Stimulated activated CD4-positive, alpha-beta T cell treated with anti-CD3 and anti-CD28 coated beads, Interleukin-15, amount 100 ng/mL, for 48 hours (primary cell): ENCODE measurements at places on chromosomes 13 and 19.

DNA sequence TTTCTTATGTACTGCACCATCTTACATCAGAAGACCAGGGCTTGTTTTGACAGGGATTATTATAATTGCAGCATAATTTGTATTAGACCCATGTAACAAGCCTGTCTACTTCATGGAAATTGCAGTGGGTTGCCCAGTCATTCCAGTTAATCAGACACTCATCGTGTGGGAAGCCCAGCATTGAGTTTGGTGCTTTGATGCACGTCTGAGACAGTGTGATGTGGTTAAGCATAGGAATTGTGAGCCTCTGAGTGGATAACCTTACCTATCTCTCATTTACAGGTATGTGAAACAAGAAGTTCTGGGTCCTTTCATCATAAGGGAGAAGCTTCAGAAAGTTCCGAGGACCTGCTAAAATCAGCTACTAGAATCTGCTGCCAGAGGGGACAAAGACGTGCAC, 12.8 kb downstream of the RGCC start:
- no peak for DNase-seq

DNA sequence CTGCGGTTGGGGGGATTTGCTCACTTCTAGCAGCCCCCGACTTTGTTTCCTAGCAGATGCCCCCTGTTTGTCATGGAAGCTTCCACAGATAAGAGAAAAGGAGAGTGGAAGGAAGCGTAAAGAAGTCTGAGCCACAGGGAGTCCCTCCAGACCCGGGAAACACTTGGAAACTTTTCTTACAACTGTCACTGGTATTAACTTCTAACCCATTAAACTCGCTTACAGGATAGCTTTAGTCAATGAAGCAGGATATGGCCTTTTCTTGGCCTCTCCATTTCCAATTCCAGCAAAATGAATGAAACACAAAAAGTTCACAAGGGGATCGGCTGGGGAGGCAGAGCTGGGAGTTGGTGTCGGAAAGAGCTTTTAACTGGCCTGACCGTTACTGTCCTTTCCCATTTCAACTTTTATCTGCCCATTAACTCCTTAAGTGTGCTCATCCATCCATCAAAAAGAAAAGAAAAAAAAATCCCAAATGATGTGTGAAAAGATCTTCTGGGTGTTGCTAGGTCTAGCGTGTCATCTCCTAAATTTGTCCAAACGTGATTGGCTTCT, 231.9 kb upstream of the ARGLU1 start:
- DNase-seq: no peak

DNA sequence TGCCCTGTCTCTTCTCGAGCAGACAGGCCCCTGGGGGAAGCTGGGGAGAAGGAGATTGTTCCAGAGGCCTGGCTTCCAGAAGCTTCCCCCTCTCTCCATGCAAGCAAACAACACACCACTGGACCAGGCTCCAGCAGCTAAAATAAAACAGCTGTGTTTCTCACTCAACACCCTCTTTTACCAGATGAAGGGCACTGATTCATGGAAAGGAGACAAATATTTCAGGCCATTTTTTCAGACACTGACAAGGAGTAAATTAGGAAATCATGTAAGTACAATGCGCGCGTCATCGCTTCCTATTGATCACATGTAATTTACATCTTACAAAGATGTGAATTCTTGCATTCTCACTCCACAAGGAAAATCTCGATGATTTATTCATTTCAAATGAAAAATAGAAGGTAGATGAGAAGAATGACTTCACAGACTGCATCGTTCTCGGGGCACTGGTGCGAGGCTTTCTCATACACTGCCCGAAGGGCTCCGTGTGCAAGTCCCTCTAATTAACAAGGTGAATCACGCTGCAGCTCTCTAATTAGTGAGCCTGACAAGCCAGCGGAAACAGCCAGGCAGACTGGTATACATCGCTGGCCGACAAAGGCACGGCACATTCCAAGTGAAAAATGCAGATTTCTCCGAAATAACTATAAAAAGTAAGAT, 153.6 kb downstream of the KCTD15 start:
- DNase-seq: no peak

DNA sequence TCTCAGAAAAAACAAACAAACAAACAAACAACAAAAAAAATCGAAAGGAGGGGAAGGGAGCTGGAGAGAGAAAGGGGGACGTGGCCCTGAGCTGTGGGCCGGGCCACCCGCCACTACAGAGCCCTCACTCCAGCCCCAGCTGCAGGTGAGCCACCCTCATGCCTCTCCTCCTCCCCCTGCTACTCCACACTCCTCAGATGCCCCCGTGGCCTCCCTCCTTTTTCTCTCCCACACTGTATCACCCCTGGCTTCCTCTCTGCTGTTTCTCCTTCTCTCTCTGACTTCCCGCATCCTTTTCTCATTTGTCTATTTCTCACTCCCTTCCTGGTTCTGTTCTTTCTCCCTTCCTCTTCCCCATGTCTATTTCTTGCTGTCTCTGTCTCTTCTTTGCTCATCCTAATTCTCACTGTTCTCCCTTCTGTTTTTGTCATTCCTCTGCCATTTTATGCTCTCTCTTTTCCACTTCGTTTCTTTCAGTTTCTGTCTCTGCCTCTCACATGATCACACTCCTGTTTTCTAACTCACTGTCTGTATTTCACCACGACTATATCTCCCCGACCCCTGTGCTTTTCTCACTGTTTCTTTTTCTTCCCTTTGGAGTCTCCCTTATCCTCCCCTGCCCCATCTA, 2.7 kb downstream of the KLK2 start:
- no peak for DNase-seq

DNA sequence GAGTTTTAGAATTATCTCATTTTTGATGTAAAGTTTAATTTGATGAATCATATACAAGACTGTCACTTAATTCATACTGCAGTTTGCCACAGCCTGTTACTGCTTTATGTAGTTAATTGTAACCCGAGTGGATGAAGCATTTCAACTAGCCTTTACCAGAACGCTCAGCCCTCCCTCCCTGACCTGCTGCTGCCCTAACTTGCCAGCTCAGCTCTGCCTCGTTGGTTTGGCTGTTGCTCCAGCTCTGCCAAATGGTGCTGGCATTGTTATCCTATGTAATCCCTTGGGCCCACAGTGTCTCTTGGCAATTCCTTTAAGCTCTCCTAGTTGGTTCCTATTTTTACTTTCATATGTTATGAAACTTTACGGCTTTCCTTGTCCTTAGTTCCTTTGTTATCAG, 113.3 kb downstream of the LMO7 start:
- no peak for DNase-seq

- DNase-seq: no peak
Observed at GRCh38 chr13:113889467-113889866, 25.6 kb upstream of the GAS6 start.

DNA sequence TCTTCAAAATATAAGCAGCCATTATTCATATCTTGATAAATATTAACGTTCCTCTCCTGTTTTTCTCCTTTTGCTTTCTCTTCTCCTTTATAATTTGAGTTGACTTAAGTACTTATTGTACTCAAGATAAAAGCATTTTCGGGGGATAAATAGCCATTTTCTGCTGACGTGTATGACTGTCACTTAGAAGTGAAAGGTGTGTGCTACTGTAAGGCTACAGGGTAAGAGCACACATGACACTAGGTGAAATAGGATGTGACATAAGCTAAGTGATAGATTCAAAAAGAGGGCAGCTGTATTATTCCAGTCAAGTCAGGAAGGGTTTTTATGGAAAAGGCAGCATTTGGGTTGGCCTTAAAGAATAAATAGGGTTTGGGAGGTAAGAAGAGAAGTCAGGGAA, 128.5 kb downstream of the GPC6 start:
- no peak for DNase-seq

DNA sequence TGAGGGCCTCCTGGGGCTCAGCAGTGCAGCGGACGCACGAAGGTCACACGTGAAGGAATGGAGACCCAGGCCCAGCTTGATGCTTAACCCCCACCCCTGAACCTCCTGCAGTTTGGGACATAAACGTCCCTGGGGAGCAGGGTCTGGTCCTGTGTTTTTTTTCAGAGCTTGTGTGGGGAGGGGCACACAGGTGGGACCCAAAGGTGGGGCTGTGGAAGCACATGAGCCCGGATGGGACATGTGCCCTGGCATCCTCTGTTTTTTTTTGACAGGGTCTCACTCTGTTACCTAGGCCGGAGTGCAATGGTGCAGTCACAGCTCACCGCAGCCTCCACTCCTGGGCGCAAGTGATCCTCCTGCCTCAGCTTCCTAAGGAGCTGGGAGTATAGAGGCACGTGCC, 20.5 kb downstream of the UBXN6 start:
- DNase-seq: no peak

GRCh38 chr19:13401388-13401787, 104.9 kb downstream of the CACNA1A start:
- DNase-seq: no peak

GRCh38 chr19:42290136-42290522, 11.8 kb upstream of the PRR19 start:
- no peak for DNase-seq

DNA sequence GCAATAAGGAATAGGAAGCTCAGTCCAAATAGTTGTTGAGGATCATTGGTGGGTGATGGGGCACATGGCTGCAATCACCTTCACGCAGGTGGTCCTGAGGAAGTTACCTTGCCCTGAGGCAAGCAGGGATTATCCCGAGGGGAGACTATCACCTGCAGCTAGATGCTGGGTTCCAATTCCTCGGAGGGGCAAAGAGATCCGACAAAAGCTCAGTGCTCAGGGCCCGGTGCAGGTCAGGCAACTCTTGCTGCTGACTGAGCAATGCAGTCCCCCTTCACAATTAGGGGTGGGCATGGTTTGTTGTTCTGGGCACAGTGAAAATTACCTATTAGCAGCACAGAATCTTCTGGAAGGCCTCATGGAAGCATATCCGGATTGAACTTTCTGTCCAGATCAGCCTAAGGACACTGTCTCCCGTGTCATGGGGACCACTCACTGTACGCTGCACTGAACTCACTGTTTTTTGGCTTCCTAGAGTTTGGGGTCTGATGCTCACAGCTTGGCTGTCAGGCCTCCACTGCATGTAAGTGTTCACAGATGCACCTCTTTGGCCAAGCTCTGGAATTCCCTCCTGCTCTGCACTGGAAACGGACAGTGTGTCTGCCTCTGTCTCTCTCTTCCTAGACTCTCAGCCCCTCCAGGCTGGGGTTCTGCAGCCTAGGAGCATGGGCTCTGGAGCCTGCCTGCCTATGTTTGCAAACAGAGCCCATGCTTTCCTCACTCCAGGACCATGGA, 372.7 kb downstream of the ZNF536 start:
- DNase-seq: no peak

DNA sequence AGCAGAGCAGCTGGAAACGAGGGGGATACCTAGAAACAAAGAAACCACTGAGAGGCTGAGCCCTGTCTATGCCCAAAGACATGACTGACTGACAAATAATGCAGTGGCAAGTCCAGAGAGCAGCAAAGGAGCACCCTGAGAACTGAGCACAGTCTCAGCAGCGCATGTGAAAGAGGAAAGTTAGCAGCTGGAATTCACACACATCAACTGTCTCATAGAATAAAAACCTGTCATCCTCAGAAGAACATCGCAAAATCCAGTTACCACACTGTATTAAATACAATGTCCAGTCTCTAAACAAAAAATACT, 24.1 kb upstream of the DLEU7 start:
- no peak for DNase-seq

- DNase-seq: no peak
Observed at GRCh38 chr13:109818886-109819285, 32.5 kb upstream of the IRS2 start.

GRCh38 chr19:4586691-4587090, 27.2 kb upstream of the SEMA6B start:
- no peak for DNase-seq

- no peak for DNase-seq
Observed at GRCh38 chr13:41394166-41394565, 63.2 kb upstream of the RGCC start.

DNA sequence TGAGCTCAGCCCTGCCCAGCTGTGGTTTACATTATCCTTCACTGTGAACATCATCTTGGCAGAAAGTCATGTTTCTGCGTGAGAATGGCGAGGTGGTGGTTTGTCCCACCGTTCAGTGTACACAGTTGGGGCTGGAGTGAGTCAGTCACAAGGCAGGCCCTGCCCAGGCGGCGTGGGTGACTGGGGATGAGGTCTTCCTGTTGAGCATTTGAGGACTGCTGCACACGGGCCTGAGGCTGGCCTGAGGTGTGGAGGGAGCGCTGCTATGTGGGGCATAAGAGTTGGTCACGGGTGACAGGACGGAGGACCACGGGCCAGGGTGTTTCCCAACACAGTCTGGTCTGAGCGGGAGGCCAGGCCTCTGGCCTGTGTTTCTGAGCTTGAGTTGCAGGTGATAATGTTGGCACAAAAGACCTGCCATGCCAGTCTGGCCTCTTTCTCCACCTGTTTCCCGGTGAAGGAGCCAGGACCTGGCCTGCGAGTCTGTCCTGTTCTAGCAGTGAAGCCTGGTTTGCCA, 13.4 kb upstream of the C19orf33 start:
- DNase-seq: no peak

DNA sequence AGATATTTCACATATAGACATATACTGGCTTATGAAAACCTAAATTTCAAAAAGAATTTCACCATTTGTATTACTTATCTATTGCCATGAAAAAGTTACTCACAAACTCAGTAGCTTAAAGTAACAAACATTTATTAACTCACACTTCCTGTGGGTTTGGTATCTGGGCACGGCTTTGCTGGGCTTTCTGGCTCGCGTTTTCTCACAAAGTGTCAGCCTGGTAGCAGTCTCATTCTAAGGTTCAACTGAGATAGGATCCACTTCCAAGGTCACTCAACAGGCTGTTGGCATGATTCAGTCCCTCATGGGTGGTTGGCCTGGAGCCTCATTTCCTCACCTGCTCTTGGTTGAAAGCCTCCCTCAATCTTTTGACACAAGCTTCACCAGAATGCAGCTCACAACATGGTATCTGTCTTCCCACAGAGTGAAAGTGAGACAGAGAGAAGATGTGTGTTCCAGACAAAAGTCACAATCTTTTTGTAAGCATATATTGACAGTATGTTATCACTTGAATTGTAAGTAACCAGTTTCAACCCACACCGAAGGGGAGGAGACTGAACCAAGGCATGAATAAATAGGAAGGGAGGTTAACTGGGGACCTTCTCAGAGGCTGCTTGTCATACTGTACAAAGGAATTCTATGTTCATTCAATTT, 1065.8 kb upstream of the SPRY2 start:
- DNase-seq: no peak

DNA sequence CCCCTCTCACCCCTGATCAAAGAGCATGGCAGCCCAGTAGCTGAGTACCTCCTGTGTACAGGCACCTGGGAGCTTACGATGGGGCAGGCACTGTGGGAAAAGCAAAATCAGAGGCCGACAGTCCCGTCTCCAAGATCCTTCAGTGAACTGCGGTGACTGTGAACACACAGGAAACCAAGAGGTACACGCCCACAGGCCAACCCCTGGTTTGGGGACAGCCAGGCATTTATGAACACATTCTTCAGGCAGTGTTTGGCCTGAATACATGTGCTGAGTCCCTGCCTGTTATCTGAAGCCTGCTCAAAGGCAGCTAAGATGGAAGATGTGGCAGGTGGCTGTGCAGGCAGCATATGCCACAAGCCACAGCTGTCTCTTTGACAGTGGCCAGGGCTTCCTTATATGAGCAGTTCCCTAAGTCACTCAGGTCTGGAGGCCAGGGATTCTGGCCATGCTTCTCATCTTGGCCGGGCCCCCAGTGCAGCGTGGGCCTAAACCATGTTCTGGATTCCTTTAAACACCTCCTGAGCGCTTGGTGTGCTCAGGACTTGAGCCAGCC, 123.6 kb downstream of the UQCRFS1 start:
- DNase-seq: no peak
